ENCODE measurements at places on chromosomes 12 and 14.

DNA sequence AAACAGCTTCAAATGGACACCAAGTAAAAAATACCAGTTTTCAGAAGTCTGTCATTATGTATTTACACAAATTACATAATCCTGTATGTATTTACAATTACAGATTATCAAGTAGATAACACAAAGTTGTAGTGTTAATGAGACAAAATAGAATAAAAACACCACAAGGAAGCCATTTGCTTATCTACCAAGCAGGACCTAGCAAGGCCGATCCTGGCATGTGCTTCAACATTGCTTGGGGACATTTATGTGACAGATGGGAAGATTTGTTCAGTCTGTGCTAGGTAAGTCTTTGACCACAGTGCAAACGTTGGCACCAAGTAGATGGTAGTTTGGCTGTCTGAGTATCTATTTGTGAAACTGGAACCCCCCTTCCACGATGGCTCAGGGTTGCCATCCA is 35.8 kb downstream of the BCAT1 start:
- DNase-seq = no peak

GRCh38 chr14:52185178-52185577 is 82.3 kb upstream of the PTGDR start:
- DNase-seq = no peak

GRCh38 chr12:90086281-90086680 is 377.6 kb upstream of the ATP2B1 start:
- no peak for DNase-seq

- DNase-seq = no peak
These were observed 8.3 kb upstream of the MYL2 start for GRCh38 chr12:110928700-110929099.

DNA sequence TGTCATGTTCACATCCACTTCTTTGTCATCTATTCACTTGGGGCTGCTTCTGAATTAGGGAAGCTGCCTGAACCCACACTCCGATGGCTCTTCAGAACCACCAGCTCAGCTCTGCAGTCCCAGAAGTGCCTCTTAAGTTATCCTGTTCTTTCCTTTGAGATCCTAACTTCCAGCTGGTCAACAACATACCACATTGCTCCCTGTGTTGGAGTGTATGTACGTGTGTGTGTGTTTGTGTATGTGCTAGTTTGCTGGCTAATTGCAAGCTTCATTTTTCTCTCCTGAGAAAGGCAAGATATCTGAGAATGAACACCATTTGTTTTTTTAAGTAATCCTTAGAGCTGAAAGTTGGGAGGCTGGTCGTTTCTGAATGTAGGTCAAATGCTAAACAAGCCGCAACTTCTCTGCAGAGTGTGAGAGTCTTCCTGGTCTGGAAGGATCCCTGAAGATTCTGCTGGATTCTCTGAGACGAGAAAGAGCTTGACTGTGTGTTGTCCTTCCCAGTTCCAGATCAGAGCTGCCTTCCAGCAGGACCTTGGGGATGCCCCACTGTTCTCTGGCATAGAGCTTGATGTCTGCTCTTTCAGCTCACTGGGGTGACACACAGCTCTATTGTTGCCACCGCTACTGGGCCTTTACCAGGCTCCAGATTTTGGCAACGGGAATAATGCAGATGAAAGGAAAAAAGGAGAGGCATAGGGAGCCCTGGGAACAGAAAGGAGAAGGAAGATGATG is 839 bp downstream of the GSG1 start:
- no peak for DNase-seq

- no peak for DNase-seq
These were observed 92.5 kb upstream of the NOS1 start for GRCh38 chr12:117453961-117454360.

DNA sequence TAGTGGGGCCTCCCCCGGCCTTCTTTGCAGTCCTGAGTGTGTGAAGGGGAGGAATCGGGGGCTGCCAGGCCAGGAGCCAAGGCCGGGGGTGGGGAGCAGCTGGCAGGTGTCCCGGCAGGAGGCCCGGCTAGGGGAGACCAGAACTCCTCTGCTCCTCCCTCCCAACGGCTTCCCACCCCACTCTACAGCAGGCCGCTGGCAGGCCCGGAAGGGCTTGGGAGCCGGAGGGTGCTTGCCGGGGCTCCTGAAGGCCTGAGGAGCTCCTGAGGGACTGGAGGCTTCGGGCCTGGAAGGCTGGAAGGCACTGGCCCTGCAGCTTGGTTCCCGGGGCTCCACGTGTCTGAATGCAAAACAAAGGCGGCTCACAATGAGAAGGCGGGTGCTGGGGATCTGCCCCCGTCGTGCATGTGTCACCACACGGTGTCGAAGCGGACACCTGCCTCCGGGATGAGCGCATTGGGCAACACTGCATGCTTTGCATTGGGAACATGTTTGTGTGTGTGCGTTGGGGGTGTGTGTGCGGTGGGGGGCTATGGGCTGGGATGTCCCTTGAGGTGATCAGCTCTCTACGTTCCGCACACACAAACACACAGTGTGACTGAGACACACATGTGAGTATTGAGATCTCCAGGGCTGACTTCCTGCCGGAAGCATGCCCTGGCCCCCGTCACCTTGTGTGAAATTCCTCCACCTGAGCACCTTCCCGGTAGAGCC is 30.9 kb upstream of the ANKRD9 start:
- DNase-seq = no peak

GRCh38 chr14:68210729-68211299 is 391.2 kb downstream of the RAD51B start:
- no peak for DNase-seq

GRCh38 chr12:93780101-93780641 is 103.0 kb downstream of the CRADD start:
- DNase-seq = no peak

- DNase-seq = no peak
These were observed 68.3 kb upstream of the DDX11 start for GRCh38 chr12:31005256-31005943.

DNA sequence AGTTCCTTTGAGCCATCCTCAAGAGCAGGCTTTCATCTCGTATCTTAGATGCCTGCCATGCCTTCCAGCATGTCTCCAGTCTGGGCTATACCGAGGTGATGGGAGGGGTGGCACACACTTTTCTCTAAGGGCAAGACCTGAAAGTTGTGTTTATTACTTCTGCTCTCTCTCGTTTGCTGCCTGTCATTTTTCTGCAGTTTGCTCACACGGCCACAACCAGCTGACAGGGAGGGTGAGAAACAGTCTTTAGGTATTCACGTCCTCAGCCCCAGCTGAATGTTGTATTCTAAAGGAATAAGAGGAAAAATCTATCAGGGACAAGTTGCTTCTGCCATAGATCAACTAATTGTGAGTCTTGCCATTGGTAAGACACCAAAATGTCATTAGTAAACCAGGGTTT is 88.0 kb downstream of the TMTC2 start:
- DNase-seq = no peak

- no peak for DNase-seq
These were observed 16.7 kb upstream of the TTC9 start for GRCh38 chr14:70624972-70625371.

- DNase-seq = no peak
These were observed 114.7 kb upstream of the AMIGO2 start for GRCh38 chr12:47194501-47194900.

DNA sequence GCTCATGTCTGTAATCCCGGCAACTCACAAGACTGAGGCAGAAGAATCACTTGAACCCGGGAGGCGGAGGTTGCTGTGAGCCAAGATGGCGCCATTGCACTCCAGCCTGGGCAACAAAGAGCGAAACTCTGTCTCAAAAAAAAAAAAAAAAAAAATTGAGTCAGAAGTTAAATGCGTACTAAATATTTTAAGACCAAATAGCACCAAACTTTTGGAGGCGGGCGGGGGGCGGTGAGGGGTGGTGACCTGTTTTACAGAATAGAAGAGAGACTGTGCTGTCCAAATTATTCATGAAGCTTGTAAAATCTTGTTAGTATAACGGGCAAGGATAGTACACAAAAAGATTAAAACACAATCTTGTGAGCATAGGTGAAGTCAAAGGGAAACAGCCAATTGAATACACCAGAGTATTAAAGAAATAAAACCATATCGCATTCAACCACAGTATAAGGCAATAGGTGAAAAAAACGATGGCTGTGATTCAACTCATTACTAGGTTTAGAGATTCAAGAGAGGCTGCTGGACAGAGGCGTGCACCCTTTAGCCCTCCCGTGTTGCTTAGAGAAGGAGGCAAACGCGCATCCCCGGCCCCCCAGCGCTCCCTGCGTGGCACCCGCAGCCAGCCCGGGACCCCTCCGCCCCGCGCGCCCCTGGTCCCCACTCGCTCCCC is 571 bp downstream of the ZNF891 start:
- no peak for DNase-seq

DNA sequence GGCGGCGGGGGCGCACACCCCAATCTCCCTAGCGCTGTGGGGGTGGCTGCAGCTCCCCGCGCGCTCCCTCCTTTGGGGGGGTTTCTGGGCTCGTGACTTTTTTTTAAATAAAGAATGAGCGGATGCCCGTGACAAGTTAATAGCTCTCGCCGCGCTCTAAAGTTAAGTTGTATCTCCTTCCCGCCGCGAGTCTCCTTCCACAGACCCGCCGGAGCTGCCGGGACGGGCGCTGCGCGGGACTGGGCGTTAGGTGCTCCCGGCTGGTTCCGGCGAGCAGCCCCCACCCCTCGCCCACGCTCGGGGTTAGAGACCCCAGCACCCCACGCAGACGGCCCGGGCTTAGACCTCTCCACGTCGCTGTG is 82.6 kb upstream of the HMGA2 start:
- DNase-seq = peak; percentile 92

DNA sequence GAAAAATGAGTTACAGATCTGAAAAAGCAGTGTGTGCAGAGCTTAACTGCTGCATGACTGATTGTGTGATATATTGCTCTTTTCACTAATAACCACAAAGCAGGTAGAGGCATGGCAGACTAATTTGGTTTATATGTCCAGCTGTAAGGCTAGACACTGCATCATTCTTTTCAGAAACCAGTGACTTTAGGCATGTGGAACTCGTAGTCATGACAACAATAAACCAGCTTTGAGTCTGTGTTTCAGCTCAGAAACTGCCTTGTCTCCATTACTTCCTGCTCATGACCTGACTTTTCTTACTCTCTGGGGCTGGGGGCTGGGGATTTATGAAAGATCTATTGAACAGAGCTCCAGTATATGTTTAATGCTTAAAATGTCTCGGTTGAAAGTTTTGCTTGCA is 146.8 kb upstream of the LRIG3 start:
- peak; percentile 22 for DNase-seq

- no peak for DNase-seq
These were observed 87.0 kb downstream of the TRMT5 start for GRCh38 chr14:60893911-60894310.

DNA sequence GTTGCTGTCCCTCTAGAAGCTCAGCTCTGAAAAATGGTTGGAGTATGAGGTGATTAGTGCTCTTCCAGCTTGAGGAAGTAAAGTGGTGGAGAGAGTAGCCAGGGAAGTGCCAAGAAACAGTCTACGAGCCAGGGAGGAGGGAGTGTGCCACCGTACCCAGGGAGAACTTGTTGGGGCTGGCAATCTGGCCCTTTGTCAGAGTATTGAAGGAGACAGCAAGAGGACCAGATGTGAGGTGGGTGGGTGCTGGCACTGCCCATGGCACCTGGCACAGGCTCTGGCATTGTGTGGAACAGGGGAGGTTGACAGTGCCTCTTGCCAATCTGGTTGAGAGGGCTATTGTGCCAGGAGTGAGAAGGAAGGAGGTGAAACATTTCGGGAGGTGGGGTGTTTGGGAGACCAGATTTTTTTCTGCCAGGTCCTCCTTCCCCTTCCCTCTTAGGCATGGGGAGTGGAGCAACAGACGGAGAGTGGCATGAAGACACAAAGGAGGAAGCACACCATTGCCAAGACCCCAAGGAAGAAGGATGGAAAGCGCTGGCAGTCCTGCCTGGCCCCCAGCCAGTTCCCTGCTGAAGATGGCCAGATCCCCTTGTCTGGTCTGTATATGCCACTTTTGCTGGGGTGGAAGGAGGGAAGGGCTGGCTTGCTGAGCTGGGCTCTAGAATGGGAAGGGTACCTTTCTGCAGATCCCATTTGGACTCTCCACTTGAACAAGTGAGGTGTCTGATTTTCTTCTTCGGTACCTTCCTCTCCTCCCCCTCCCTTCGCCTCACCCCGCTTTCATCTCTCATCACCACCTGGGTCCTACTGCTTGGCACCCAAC is 37.5 kb downstream of the ZFHX2 start:
- no peak for DNase-seq

DNA sequence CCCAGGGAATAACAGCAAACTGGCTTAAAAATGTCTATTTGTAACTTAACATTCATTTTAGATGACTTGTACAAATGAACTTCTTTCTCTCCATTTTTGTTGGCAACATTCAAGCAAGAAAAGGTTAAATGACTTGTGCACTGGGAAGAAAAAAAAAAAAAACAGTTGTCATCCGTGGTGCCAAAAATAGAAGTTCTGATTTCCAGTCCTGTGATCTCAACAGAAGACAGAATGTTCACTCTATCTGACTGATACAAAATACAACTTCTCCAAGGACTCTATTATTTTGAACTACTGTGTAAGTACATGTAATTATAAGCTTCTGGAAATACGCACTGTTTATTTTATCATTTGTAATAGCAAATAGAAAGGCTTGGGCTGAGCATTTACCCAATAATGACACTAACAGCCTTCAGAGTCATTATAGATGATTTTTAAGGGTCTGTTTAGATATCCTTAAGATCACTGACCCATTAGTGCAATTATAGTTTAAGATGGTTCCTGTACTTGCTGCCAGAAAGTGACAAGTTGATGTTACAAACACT is 59.9 kb downstream of the LIN7A start:
- no peak for DNase-seq

- DNase-seq = no peak
These were observed 48.8 kb upstream of the SLCO1C1 start for GRCh38 chr12:20646239-20646827.

- DNase-seq = no peak
These were observed 232.1 kb downstream of the NAV3 start for GRCh38 chr12:78062786-78063185.

GRCh38 chr14:72653026-72653425 is 240.9 kb downstream of the DPF3 start:
- no peak for DNase-seq

GRCh38 chr14:93912782-93913181 is 14.4 kb upstream of the FAM181A start:
- DNase-seq = no peak

DNA sequence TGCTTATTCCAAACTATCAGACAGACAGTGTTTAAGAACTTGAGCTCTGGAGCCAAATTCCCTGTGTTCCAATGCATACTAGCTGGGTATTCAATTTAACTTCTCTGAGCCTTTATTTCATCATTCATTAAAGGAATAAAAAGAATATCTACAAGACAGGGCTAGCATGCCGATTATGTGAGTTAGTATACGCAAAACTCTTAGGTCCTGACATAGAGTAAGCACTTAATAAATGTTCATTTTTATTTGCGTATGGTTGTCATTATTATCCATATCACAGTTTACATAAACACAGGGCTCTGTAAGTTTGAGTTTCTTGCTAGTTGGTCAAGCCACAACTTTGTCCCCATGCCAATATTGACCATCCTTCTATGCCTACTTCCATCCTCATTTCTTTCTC is 161.5 kb downstream of the NUAK1 start:
- DNase-seq = no peak

Measured in right kidney (tissue), 9 donors.